Ascending aorta (tissue), 2 donors: ENCODE measurements at places on chromosomes 2 and 18. TPM values are rescaled to one million over a fixed set of nuclear protein-coding genes. Genes with fewer than 3 reads are reported as not detected.

DNA sequence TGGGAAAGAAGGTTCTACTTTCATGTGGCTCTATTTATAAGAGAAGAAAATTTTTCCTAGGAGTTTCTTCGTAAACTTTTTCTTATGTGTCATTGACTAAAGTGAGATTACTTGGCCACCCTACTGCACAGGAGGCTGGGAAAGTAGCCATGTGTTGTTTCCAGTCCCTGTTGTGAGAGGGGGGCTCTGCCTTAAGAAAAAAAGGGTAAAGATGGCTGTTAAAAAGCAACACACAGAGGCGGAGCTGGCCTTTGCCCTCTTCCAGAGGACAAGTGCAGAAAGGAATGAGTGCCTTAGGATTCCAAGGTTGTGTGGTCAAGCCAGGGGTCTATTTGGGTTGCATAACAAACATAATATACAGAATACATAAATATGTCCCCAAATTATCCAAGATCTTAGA, 230.0 kb upstream of the CXCR4 start:
- H3K27me3 ChIP-seq, result no peaks in the 10 kb centered on the region
- H3K27ac ChIP-seq, result no peak overlapping the region
- no peaks in the 10 kb centered on the region for H3K36me3 ChIP-seq
- H3K4me1 ChIP-seq, result no peaks in the 10 kb centered on the region
- no peak overlapping the region for H3K4me3 ChIP-seq

- H3K27me3 ChIP-seq, result no peaks in the 10 kb centered on the region
- H3K4me3 ChIP-seq, result no peak overlapping the region
- H3K36me3 ChIP-seq, result no peaks in the 10 kb centered on the region
- DNase-seq, result no peak
- no peak overlapping the region for H3K27ac ChIP-seq
Measured at GRCh38 chr18:69897397-69898108, 50.1 kb downstream of the CD226 start.

- H3K27ac ChIP-seq, result no peak overlapping the region
- H3K27me3 ChIP-seq, result no peaks in the 10 kb centered on the region
- no peak for DNase-seq
Measured at GRCh38 chr2:43376523-43377198, 150.3 kb upstream of the ZFP36L2 start.

GRCh38 chr18:78786776-78787175, 192.8 kb upstream of the SALL3 start:
- H3K36me3 ChIP-seq, result no peaks in the 10 kb centered on the region
- no peak for DNase-seq
- H3K4me3 ChIP-seq, result no peak overlapping the region
- no peaks in the 10 kb centered on the region for H3K4me1 ChIP-seq
- no peaks in the 10 kb centered on the region for H3K27me3 ChIP-seq

- H3K27me3 ChIP-seq, result no peaks in the 10 kb centered on the region
- no peaks in the 10 kb centered on the region for H3K36me3 ChIP-seq
- peaks cover 18% of the 10 kb centered on the region for H3K4me1 ChIP-seq
- no peak for DNase-seq
- H3K27ac ChIP-seq, result no peak overlapping the region
Measured at GRCh38 chr2:108632332-108633160, 86.7 kb upstream of the RANBP2 start.

DNA sequence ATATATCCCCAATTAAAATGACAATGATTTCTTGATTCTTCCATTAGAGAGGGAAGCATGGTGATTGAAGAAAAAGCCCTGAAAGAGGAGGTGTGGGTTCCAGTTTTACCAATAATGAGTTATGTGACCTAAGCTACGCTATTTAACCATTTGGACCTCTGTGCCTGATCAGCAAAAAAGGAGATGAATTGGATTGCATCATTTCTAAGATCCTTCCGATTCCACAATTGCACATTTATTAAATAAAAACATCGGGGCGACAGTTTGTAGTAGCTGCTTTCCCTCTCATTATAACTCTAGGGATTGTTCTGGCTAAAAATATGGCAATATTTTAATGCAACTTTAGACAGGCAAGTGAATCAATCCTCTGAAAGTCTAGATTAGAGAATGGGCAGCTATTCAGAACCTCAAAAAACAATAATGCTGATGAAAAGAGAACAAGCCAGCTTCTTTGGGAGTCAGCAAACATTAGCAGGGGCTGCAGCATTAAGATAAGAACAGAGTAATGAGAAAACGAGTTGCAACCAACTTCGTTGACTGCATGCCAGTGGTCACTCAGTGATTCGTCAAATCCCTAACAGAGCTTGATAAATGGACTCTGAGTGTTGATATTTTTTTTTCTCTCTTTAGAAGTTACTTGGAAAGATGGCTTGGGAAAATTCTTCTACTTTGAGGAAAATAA, 301.2 kb downstream of the AGPS start:
- no peak for DNase-seq
- H3K4me3 ChIP-seq, result no peak overlapping the region
- no peak overlapping the region for H3K27ac ChIP-seq
- H3K4me1 ChIP-seq, result no peaks in the 10 kb centered on the region
- H3K36me3 ChIP-seq, result no peaks in the 10 kb centered on the region

- no peak overlapping the region for H3K4me3 ChIP-seq
- H3K36me3 ChIP-seq, result no peaks in the 10 kb centered on the region
- H3K27ac ChIP-seq, result peak overlapping the region; percentile 47
- H3K27me3 ChIP-seq, result no peaks in the 10 kb centered on the region
- DNase-seq, result no peak
Measured at GRCh38 chr2:1869987-1870386, 125.7 kb upstream of the PXDN start.

GRCh38 chr2:85433511-85434089, 15.1 kb downstream of the SH2D6 start:
- no peak overlapping the region for H3K4me3 ChIP-seq
- peak; percentile 82 for DNase-seq
- no peaks in the 10 kb centered on the region for H3K36me3 ChIP-seq
- H3K27me3 ChIP-seq, result no peaks in the 10 kb centered on the region

Gene KCNJ3
- total RNA-seq, result 1.5 TPM

Gene LRRC30
- not detected for total RNA-seq

GRCh38 chr2:12463189-12463588, 253.5 kb upstream of the TRIB2 start:
- no peak for DNase-seq
- H3K4me3 ChIP-seq, result no peak overlapping the region
- H3K27ac ChIP-seq, result no peak overlapping the region
- no peaks in the 10 kb centered on the region for H3K4me1 ChIP-seq

DNA sequence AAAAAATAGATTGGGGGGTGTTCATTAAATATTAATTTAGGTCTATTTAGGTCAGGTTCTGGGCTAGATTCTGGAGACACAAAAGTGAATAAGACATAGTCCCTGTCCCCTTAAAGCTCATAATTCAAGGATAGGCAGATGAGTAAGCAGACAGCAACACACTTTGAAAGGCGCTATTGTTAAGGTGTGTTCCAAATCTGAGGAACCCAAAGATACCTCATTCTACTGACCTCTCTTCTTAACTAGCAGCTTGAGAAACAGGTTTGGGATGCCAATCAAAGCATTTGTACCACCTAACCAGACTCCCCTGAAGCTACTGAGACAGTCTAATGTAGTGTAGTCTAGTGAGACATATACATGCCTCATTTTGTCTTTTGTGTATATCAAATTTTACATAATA, 34.8 kb downstream of the SEMA4F start:
- no peak for DNase-seq
- H3K4me1 ChIP-seq, result no peaks in the 10 kb centered on the region
- no peaks in the 10 kb centered on the region for H3K36me3 ChIP-seq
- no peak overlapping the region for H3K27ac ChIP-seq

Gene NPPC
- not detected for total RNA-seq

Gene FAM161A
- total RNA-seq, result not detected

Gene COL6A3
- total RNA-seq, result 156 TPM

DNA sequence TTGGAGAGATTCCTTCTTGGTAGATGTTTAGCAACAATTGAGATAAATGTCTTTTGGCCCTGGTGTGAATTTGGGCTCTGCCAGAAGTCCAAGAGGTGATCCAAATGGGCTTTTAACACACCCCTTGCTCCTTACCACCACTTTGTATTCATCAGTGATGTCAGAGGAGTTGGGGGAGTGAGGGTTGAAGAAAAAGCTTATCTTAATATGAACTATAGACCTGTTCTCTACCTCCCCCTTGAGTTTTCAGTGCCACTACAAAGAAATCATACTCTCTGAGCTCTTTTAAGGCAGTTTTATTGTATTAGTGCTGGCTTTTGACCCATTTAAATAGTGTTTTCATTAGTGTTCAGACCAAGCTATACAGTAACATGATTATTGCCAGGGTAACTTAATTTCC, 229.1 kb downstream of the PHLPP1 start:
- no peak overlapping the region for H3K4me3 ChIP-seq
- no peak overlapping the region for H3K27ac ChIP-seq
- peaks cover 6% of the 10 kb centered on the region for H3K36me3 ChIP-seq
- no peak for DNase-seq
